ENCODE measurements at places on chromosomes 16 and 17.

DNA sequence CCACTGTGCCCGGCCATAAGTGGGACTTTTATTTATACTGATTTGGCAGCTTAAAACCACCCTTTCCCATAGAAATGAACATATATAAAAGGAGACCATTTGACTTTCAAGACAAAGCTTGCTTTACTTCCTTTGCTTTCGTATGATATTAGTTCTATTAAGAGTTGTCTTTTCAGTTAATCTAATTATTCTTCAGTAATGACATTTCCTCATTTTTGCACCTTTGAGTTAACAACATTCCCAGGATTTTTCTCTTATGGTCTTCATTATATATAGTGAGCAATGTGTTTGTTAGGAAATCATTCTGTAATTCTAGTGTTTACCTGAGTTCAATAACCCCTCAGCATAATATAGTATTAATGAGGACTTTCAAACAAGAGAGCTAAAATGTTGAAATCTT, 173.8 kb downstream of the MAP2K6 start:
- no peak for DNase-seq

DNA sequence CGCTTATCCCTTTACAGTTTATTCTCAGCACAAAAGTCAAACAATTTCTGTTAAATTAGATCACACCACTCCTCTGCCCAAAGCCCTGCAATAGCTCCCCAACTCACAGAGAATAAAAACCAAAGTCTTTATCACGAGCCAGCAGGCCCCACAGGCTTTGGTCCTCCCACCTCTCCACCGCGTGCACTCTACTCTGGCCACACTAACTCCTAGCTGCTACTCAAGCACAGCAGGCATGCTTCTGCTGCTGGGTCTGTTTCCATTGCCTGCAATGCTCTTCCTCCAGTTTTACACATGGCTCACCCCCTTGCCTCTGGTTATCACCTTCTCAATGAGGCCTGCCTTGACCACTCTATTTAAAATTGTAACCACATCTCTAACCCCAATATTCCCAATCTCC, 27.6 kb downstream of the HELZ start:
- no peak for DNase-seq

DNA sequence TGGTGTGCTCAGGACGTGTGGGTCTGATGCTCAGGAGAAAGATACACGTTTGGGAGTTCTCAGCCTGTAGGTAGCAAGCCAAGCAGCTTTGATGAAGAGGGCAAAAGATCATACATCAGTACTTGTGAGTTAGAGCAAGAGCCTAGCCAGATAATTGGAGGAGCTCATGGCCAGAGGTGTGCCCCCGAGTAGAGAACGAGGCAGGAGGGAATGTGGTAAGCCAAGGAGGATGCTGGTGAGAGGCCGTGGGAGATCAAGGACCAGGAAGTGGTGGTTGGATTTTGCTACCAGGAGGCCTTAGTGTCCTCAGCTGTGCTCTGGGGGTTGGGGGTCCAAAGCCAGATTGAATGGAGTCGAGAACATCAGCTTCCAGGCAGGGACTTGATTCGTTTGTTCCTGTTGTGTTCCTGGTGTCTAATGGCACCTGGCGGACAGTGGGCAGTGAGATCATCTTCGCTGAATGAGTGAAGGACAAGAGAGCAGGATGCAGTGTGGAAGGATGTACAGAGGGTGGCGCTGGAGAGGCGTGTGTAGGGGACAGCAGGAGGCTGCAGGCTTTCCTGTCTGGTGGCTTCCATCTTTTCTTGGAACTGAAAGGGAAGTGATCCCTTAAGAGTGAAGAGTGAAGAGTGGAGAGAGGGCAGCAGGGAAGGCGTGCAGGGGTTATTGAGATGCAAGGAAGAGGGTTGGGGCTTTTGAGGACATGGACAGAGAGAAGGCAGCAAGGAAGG, 11.6 kb downstream of the FBXL19 start:
- DNase-seq, result no peak

DNA sequence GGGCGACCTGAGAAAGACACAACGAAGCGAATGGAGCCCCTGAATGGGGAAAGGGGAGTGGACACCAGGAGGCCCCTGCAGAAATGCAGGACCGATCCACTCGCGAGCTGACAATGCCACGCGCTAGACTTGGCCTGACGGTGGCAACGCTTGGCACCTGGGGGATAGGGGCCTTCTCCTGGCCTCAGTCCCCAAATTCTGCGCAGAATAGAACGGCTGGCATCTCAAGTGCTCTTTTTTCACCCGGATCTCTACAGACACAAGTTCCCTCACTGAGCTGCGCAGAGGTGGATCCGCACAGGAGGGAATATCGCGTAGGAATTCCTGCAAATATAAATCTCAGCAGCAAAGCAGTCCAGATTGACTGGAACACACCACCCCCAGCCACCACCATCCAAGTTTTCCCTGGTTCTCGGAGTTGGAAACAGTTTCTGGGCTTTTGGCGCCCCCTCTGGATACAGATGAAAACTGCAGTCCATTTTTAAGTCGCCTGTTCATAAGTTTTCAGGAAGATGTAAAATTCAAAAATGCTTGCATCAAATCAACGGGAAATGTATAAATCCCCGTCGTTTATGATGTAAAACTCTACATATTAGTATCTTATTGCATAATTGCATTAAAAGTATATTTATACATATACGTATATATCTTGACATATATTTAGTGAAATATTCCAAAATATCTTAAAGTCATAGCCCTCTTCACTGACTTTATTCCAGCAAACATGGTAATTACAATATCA, 2.3 kb upstream of the SOX9 start:
- peak; percentile 35 for DNase-seq

DNA sequence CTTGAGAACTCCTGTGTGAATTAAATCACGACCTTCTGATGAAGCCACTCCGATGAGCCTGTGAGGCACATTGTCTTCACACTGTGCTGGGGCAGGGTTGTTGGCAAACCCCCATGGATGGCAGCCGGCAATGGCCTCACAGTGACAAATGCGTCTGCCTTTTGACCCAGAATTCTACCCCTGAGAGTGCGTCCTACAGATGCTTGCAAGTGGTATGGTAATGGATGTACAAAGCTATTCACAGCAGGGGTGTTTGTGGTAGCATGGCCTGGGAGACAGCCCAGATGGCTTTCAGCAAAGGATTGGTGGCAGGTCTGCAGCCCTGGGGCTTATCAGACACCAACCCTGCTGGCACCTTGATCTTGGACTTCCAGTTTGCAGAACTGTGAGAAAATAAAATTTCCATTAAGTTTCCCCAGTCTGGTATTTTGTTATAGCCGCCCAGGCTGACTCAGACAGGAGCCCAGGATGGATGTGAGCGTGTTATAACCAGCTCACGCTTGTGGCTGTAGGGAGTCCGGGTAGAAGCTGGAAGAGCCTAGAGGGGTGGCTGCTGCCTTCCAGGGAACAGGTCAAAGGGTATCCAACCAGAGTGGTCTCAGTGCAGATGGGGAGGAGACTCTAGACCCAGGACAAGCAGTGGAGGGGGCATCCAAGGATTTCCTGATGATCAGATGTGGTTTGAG, 10.1 kb downstream of the AFMID start:
- DNase-seq, result no peak

Data from NCI-H2081 treated with DMSO at 0.1 percent for 48 hours (cell line).